ENCODE measurements at places on chromosomes 7 and 10. TPM values are rescaled to one million over a fixed set of nuclear protein-coding genes. Genes with fewer than 3 reads are reported as not detected.

Gene NPSR1
- total RNA-seq = not detected

Gene GPR26
- not detected for total RNA-seq

Gene SFRP5
- total RNA-seq = not detected

Gene SLC26A3
- total RNA-seq = not detected

Gene INSYN2A
- 0.17 TPM for total RNA-seq

Gene TMUB1
- total RNA-seq = 46.6 TPM

Gene ZNF775
- total RNA-seq = 4.4 TPM

Gene GCK
- not detected for total RNA-seq

Gene ERVW-1
- not detected for total RNA-seq

Gene PCLO
- total RNA-seq = 0.17 TPM

Gene ABCB1
- total RNA-seq = 4.5 TPM

Gene CYP26C1
- total RNA-seq = 0.23 TPM

Gene VPS26A
- total RNA-seq = 54.2 TPM

Gene TSPAN15
- 10.9 TPM for total RNA-seq

Gene NPTX2
- total RNA-seq = 2.0 TPM

Gene PODXL
- 2.3 TPM for total RNA-seq

Gene PLA2G12B
- total RNA-seq = not detected

Gene BMPER
- 3.0 TPM for total RNA-seq

Gene SYPL1
- total RNA-seq = 33.6 TPM

Gene TLX1
- total RNA-seq = not detected

Gene PRRT4
- 0.38 TPM for total RNA-seq

Gene UPK3BL2
- 11.7 TPM for total RNA-seq

Gene RNLS
- not detected for total RNA-seq

Gene ECD
- 36.6 TPM for total RNA-seq

Gene ZNF804B
- total RNA-seq = not detected
